ENCODE measurements at places on chromosomes 1 and 21.

DNA sequence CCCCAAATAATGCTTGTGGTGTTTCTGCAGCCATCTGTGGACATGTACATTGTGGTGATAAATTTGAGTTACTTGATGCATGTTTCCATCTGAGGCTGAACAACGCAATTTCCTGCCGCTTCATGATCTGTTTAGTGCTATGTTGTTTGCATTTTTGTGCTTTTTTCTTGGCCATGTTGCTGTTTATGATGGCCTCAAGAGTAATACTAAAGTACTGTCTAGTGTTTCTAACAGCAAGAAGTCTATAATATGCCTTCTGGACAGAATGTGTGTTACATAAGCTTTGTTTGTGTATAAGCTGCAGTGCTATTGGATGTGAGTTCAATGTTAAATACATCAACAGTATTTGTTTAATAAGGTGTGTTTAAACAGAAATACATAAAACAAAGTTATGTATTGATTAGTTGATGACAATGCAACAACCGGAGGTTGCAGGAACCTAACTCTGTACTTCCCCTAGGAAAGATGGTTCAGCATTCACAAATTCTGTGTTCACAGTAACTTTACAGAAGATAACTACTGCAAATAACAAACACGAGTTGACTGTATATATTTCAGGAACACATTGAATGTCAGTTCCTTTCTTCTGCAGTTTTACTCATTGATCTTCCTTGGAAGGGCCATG lies 114.8 kb upstream of the USP24 start:
- DNase-seq: no peak

- DNase-seq: no peak
These were observed 31.8 kb downstream of the APP start for GRCh38 chr21:26138615-26139257.

GRCh38 chr21:28827422-28827821 lies 165.3 kb downstream of the LTN1 start:
- no peak for DNase-seq

- DNase-seq: no peak
These were observed 546.9 kb upstream of the ADAMTS5 start for GRCh38 chr21:27513825-27514224.

GRCh38 chr1:58585166-58585565 lies 8.1 kb upstream of the TACSTD2 start:
- DNase-seq: no peak

GRCh38 chr1:207878939-207879338 lies 32.0 kb downstream of the CD34 start:
- DNase-seq: no peak

GRCh38 chr1:70134148-70134547 lies 71.2 kb downstream of the LRRC40 start:
- DNase-seq: peak; percentile 70

- DNase-seq: no peak
These were observed 10.5 kb downstream of the EIF3I start for GRCh38 chr1:32232558-32233304.

- no peak for DNase-seq
These were observed 15.9 kb upstream of the DISP1 start for GRCh38 chr1:222798975-222799374.

DNA sequence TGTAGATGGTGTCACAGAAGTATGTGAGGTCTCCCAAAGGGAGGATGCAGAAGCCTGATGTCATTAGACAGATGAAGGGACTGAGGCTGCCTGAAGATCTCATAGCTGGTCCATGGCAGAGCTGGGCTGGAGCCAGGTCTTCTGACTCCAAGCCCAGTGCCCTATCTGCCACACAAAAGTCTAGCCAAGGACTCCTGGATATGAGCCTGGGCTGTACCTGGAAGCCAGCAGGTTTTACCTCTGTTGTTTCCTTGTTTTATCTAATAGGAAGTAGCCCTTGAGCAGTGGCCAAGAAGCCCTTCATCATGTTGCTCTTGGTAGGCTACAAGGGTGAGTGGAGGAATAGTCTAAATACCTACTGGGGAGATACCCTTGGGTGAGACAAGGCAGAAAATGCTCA lies 74.4 kb upstream of the SLC44A3 start:
- no peak for DNase-seq

- DNase-seq: peak; percentile 29
These were observed 62.8 kb downstream of the NGF start for GRCh38 chr1:115275216-115275615.

DNA sequence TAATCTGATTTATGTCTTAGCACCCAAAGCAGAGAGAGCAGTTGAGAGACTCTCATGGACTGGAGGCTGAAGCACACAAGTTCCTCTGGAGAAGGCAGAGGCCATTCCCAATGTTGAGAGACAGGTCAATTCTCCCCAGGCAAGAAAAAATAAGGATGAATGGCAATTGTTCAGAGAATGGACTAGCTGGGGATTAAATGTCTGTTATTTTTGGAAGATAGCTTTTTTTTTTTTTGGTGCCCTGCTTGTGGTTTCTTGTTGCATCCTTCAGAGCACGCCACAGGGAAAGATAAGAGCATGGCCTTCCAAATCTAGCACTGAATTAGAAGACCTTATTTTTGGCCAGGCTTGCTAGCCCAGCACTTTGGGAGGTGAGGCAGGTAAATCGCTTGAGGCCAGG lies 65.6 kb upstream of the ERRFI1 start:
- no peak for DNase-seq

- no peak for DNase-seq
These were observed 3.0 kb upstream of the LCE1E start for GRCh38 chr1:152783095-152783494.

GRCh38 chr1:169309178-169310166 lies 58.1 kb downstream of the NME7 start:
- peak; percentile 78 for DNase-seq

- DNase-seq: no peak
These were observed 21.0 kb downstream of the JUN start for GRCh38 chr1:58762806-58763205.

- peak; percentile 58 for DNase-seq
These were observed 151.1 kb downstream of the ZNF281 start for GRCh38 chr1:200258447-200259375.

- peak; percentile 62 for DNase-seq
These were observed 6.4 kb upstream of the KANK4 start for GRCh38 chr1:62325681-62326080.

DNA sequence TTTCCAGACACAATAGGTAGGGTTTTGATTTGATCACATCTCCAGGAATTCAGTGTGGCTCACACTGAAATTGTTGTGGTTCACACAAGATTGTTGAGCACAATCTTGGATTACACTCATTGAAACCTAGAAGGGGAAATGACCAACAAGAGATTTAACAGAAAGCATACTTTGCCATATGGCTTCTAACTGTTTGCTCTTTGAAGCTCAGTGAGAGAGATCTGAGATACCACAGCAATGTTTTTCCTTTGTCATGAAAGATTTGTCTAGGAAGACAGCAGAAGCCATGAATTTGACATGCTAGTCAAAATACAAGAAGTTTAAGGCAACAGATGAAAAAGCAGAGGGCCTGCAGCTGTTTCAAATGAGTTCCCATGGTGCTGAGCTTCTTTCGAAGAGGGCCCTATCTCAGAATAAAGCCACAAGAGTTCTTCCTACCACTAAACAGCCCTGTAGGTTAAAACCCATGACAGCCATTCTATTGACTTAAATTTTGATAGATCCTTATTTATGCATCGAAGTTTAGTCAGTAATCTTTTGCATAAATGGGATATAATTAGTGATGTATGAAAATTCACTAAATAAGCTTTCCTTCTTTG lies 650.4 kb downstream of the LTN1 start:
- no peak for DNase-seq

DNA sequence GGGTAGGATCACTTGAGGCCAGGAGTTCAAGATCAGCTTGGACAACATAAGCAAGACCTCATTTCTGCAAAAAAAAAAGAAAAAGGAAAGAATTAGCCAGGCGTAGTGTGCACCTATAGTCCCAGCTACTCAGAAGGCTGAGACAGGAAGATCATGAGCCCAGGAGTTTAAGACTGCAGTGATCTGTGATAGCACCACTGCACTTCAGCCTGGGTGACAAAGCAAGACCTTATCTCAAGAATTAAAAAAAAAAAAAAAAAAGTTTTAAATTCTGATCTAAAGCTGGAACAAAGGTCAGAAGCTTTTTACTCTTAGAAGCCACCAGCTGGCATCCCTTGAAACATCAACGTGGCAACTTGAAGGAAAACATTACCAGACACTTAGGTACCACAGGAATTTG lies 45.3 kb downstream of the HENMT1 start:
- no peak for DNase-seq

GRCh38 chr1:211133393-211133835 lies 534 bp downstream of the KCNH1 start:
- peak; percentile 8 for DNase-seq

DNA sequence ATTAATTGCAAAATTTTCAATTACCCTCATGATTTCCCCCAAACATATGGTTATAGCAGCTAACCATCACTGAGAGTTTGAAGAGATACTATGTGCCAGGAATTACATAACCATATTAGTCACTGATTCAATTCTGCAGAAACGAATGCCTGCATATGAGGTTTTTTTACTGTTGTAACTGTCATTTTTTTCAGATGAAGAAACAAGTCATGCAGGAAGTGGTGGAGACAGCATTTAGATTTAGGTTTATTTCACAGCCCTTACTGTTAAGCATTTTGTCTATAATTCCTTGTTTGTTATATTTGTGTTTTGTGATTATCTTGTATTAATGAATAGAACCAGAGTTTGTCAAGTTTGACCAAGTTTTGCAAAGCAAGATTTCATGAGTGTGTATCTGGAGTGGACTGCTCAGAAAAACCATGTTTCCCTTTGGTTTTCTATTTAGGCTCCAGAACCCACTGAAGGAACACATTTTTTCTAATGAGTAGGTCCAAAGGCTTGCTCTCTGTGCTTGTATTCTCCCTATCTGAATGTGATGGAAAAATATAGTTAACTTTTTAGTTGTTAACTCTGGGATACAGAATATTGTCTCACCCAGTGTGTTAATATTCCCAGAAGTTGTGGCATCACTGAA lies 308.5 kb upstream of the ADAMTS5 start:
- peak; percentile 44 for DNase-seq

GRCh38 chr1:162905174-162906158 lies 44.5 kb upstream of the CCDC190 start:
- DNase-seq: no peak

GRCh38 chr1:211538287-211538686 lies 40.7 kb downstream of the SLC30A1 start:
- no peak for DNase-seq

DNA sequence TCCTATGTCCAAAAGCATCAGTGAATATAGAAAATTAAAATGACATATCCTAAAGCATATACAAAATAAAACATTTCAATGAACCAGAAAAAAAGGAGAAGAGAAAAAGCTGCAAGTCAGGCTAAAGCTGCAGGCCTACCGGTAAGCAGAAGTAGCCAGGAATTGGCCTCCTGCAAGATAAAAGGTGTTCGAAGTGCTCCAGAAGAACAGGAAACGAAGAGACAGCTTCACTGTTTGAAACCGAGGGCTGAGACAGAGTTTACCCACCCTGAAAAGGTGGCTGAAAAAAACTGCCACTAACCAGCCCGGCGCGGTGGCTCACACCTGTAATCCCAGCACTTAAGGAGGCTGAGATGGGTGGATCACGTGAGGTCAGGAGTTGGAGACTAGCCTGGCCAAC lies 37.4 kb downstream of the NSL1 start:
- peak; percentile 19 for DNase-seq

- DNase-seq: no peak
These were observed 846.2 kb downstream of the ADGRL2 start for GRCh38 chr1:82646888-82647287.

DNA sequence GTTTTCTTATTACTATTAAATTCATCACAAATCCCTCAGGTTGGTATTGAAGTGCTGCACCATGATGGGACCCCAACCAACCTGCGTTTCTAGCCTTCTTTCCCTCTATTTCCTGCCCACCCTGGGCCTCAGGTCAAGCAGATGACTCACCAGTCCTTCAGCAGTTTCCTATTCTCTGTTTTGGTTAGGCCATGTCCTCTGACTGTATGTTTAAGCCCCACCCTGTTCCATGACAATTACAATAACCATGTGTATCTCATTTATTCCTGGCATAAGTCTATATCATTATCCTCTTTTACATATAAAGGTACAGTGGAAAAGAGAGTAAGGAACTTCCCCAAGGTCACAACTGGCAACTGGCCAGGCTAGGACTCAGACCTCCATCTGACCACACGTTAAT lies 5.3 kb upstream of the FAM78B start:
- no peak for DNase-seq

GRCh38 chr1:178739285-178740045 lies 14.4 kb downstream of the RALGPS2 start:
- DNase-seq: no peak

DNA sequence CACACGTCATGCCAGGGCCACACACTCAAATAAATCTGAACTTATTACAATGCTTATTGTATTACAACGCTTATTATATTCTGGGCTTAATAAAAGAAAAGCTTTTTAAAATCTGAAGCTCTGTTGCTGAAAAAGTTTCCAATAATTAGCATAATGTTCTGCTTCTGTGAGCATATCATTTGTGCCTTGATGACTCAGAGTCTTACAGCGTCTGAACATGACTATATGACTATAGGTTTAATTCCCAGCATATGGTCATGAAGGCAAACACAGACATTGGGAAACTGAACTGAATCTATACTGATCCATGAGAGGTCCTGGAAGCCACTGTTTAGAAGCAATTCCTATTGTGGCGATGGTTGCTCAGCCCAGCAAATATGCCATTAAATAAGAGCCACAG lies 66.3 kb downstream of the SIM2 start:
- DNase-seq: no peak

DNA sequence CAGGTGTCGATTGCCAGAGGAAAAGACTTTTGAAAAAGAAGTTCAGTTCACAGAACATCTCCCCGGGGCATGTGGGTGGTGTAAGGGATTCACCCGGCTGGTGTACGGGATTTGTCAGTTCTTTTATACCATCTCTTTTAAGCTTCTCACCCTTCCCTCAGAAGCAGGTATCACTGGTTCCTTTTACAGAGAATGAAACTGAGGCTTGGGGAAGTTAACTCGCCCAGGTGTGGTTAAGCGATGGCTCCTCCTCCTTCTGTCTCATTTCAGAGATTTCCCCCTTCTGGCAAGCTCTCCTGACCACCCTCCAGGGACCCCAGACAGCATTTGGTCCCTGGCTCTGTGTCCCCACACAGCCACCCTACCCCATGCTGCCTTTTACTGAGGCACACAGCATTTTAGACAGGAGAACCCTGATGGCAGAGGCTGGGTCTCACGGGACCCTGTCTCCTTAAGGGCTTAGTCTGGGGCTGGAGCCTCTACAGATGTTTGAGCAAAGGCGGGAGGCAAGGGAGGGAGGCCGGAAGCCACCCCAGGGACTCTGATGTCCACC lies 2.8 kb upstream of the ECE1 start:
- DNase-seq: no peak

- DNase-seq: no peak
These were observed 351.3 kb upstream of the SGIP1 start for GRCh38 chr1:66182551-66183178.

GRCh38 chr1:222443566-222443965 lies 104.3 kb downstream of the HHIPL2 start:
- no peak for DNase-seq

DNA sequence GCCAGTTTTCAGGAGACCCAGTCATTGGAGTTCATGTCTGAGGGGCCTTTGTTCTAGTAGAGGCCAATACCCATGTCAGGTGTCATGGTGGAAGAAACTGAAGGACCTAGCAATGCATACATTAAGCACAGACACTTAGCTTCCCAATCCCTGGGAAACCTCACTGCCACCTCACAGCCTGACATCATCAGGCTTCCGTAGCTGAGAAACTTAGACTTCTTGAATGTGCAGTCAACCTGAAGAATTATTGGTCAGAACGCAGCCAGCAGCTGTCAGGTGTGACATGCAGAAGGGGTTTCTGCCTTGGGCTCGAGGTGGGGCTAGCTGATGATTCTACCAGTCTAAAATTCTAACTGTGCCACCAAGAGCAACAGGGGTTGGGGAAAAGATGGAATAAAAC lies 1.9 kb upstream of the ITPKB start:
- DNase-seq: no peak
